Effector memory CD4-positive, alpha-beta T cell (primary cell): ENCODE measurements at places on chromosomes 6 and 20.

DNA sequence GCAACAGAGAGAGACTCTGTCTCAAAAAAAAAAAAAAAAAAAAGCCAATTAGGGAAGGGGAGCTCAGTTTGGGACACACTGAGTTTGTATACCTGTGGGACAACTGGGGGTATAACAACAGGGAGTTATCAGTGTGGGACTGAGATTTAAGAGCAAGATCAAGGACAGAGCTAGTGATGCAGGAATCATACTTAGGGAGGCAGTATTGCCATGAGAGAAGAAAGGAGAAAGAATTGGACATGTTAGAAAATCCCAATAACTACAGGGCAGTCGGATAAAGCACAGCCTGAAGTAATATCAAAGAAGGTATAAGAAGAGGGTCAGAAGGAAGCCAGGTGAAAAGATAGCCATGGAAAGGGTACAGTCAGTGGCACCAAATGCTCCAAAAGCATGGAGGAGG is 121.2 kb downstream of the PTPRT start:
- H3K4me3 ChIP-seq = no peak overlapping the region
- no peak for DNase-seq
- H3K27ac ChIP-seq = no peak overlapping the region
- H3K36me3 ChIP-seq = no peaks in the 10 kb centered on the region

DNA sequence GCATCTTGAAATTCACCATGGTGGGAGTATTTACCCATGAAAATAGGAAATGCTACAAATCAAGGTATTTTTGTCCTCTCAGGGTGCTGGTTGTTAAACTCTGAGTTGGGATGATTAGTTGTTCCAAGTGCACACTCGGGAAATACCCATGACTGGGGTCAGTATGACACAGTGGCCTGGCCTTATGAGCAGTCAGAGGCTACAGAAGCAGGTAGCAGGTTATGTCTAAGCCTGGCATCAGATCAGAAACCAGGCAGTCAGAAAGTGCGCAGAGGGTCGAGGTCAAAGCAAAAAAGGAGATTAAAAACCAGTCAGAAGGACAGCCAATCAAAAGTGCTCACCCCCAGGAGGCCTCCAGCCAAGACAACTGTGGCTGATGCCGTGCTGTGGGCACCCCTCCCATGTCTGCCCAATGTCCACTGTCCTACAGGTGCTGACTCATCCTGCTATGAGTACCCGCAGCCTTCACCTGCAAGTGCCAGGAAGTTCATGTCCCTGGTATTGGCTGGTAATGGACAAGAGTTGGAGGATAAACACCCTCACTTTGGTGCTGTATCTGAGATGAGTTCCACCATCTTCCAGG is 117.4 kb upstream of the SLC24A3 start:
- no peaks in the 10 kb centered on the region for H3K27me3 ChIP-seq
- no peak overlapping the region for H3K27ac ChIP-seq
- no peaks in the 10 kb centered on the region for H3K4me1 ChIP-seq
- H3K36me3 ChIP-seq = no peaks in the 10 kb centered on the region

GRCh38 chr20:53929974-53930650 is 140.3 kb downstream of the BCAS1 start:
- no peak overlapping the region for H3K27ac ChIP-seq
- no peaks in the 10 kb centered on the region for H3K27me3 ChIP-seq
- no peak overlapping the region for H3K4me3 ChIP-seq
- H3K36me3 ChIP-seq = no peaks in the 10 kb centered on the region

DNA sequence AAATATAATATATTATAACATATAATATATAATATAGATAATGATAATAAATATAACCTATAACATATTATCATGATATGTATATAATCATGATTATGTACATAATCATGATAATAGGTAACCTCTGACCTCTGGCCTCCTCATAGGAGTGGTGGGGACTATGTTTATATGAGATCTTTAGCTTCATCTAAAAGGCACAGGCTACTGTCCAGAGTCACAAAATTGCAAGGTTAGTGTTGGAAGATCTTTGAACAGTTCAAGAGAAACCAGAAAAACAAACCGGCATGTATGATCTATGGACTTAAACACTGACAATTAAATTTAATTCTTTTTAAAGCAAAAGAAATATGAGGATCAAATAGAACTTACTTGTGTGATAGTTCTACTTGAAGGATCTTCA is 55.7 kb upstream of the TINAG start:
- no peak overlapping the region for H3K4me3 ChIP-seq
- no peaks in the 10 kb centered on the region for H3K4me1 ChIP-seq
- DNase-seq = no peak
- no peak overlapping the region for H3K27ac ChIP-seq
- H3K36me3 ChIP-seq = no peaks in the 10 kb centered on the region

- no peak for DNase-seq
- no peaks in the 10 kb centered on the region for H3K27me3 ChIP-seq
- H3K4me1 ChIP-seq = peaks cover 12% of the 10 kb centered on the region
- H3K36me3 ChIP-seq = no peaks in the 10 kb centered on the region
Measured at GRCh38 chr6:158516098-158516497, 43.8 kb upstream of the TMEM181 start.

DNA sequence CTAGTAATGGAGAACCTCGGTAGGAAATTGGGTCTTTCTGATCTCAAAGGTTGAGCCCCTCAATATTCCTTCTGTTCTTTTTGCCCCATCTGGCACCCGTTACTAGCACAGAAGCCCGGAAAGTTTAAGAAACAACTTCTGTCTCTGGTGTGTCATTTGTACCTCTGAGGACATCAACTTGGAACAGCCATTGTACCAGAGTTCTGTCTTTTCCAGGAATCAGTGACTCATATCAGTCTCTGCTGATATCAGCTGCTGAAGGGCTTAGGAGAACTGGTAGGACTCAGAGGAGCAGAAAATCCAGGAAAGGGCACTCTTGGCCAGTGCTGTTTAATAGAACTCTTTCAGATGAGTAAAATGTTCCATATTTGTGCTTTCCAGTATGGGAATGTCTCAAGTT is 78.3 kb upstream of the CHD6 start:
- no peaks in the 10 kb centered on the region for H3K27me3 ChIP-seq
- no peak for DNase-seq
- no peak overlapping the region for H3K4me3 ChIP-seq
- H3K27ac ChIP-seq = no peak overlapping the region
- peaks cover 3% of the 10 kb centered on the region for H3K4me1 ChIP-seq
- H3K36me3 ChIP-seq = no peaks in the 10 kb centered on the region

DNA sequence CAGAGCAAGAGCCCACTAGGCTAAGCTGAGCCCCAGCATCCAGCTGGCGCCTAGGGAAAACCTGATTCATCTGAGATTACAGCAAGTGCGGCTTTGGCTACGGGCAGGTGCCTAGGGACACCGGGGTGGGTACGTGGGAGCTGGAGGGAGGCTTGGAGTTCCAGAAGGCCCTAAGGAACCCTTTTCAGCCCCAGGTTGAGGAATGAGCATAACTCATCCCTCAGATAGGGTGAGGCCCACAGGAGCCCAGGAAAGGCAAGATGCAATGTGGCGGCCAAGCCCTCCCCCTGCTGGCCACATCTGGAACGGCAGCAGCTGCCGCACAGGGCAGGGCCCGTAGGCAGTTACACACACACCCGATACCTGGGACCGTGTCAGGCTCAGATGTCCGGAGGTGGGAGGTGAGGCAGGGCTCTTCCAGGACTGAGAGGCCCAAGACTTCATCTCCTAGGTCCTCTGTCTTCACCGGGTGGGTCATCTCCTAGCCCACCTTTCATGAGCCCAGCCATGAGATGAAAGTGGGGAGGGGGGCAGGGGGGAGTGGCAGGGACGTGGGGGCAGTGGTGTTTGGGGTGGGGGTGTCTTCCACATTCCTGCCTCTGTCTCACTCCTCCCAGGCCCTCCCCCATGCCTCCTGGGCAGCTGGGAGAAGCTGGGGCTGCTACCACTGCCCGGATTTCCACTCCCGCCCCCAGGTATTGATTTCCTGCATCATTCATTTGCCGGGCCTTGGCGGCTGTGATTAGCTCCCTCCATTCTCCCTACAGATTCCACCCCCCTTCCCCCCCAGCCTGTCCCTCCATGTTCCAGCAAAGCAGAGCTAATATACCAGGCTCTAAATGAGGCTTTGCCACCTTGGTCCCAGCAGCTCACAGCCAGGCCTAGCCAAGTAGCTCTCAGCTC is 5.5 kb downstream of the MDGA1 start:
- H3K27me3 ChIP-seq = no peaks in the 10 kb centered on the region
- DNase-seq = peak; percentile 59
- H3K4me1 ChIP-seq = peaks cover 10% of the 10 kb centered on the region
- H3K4me3 ChIP-seq = no peak overlapping the region
- no peaks in the 10 kb centered on the region for H3K36me3 ChIP-seq
- no peak overlapping the region for H3K27ac ChIP-seq

DNA sequence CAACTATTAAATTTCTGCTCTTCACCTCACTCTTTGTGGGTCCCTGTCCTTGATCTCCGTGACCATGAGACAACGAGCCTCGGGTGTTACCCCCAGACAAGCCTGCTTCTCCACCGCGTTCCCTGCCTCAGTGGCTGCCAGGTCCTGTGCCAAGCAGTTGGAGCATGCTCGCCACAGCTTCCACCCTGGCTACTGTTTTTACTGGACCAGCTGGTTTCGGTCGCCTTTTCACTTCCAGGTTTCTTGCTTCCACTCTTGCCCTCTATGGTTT is 5.6 kb downstream of the TP53RK start:
- no peaks in the 10 kb centered on the region for H3K27me3 ChIP-seq
- DNase-seq = no peak
- H3K36me3 ChIP-seq = no peaks in the 10 kb centered on the region
- peaks cover 20% of the 10 kb centered on the region for H3K4me1 ChIP-seq
- H3K27ac ChIP-seq = no peak overlapping the region

DNA sequence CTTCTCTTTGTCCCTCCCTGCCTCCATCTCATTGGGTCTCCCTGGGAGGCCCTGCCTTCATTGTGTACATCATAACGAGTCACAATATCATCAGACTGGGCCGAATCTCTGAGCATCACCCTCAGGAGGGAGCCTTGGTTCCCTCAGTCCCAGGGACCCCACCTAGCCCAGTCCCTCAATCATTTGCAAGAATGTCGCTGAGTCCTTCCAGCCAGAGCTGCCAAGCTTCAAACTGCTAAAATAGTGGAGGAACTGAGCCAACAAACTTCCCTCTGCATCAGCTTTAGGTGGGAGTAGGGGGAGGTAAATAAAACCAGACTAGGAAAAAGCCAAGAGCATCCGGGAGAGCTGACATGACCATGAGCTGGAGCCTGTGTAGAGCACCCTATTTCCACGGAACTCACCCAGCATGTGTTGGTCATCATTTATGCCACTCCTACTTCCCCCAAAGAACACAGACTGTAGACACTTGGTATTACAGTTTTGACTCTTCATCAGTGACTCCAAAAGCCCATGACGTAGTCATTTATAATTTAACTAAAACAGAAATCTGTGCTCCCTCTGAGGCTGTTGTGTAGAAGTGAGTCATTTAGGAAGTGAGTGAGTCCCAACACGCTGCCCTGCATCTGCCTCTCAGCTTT is 28.8 kb upstream of the IL17A start:
- no peaks in the 10 kb centered on the region for H3K4me1 ChIP-seq
- H3K36me3 ChIP-seq = no peaks in the 10 kb centered on the region
- H3K4me3 ChIP-seq = no peak overlapping the region
- no peaks in the 10 kb centered on the region for H3K27me3 ChIP-seq
- DNase-seq = no peak
- no peak overlapping the region for H3K27ac ChIP-seq

DNA sequence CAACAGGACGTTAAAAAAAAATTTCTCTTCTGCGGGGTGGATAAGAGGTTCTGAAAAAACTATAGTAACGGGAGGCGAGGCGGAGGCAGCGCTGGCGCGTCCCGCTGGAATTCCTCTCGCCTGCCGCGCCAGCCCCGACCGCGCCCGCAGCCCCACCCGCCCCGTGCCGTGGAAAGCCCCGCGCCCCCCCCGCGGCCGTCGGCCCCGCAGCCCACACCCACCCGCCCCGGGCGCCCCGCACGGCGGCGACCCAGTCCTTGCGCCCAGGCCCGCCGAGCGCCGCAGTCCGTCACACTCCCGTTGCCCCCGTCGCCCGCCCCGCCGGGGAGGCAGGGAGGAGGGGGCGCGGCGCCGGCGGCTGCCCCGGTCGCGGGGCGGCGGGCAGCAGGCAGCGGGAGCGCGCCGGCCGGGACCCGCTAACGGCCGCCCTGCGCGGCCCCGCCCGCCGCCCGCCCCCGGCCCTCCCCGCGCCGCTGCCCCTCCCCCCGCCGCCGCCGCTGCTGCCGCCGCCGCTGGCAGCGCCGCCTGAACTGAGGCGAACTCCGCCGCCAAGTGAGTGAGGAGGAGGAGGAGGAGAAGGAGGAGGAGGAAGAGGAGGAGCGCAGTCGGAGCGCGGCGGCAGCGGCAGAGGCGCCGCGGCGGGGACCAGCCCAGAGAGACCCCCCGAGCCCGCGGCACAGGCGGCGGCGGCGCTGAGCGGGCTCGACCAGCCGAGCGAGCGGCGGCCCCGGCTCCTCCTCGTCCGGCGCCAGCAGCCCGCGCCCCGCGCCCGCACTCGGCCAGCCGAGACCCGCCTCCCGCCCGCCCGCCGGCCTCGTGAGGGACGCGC is at the start of gene QKI:
Gene QKI (plus strand): TSS at position 602 of the 829 bp plus-strand sequence. CDS start 476 bp downstream, outside the sequence.
- H3K4me3 ChIP-seq = peak within 1 kb of the TSS; percentile 75
- peak within 1 kb of the TSS; percentile 93 for H3K27ac ChIP-seq
- H3K4me1 ChIP-seq = peaks cover 3% of the 10 kb centered on the region
- H3K27me3 ChIP-seq = no peaks in the 10 kb centered on the region

GRCh38 chr20:60052322-60052721 is 94.1 kb downstream of the CDH26 start:
- no peaks in the 10 kb centered on the region for H3K36me3 ChIP-seq
- H3K27me3 ChIP-seq = no peaks in the 10 kb centered on the region

GRCh38 chr20:34871966-34872621 is 562 bp downstream of the GGT7 start:
- H3K27ac ChIP-seq = peak overlapping the region; percentile 31
- H3K27me3 ChIP-seq = no peaks in the 10 kb centered on the region
- peaks cover 21% of the 10 kb centered on the region for H3K4me1 ChIP-seq
- H3K4me3 ChIP-seq = peak overlapping the region; percentile 58
- DNase-seq = no peak

DNA sequence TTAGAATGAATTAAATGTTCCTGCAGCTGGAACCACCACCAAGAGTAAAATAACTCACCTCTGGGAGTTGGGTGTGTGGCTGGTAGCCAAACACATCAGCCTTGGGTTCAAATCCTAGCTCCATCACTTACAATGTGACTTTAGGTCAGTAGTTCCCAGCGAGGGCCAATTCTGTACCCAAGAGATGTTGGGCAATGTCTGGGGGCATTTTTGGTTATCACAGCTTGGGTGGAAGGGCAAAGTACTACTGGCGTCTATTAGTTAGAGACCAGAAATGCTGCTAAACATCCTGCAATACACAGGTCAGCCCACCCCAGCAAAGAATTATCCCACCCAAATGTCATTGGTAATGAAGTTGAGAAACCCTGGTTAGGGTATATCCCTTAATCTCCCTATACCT is 48.8 kb downstream of the SLC13A3 start:
- no peak for DNase-seq
- H3K36me3 ChIP-seq = no peaks in the 10 kb centered on the region
- no peaks in the 10 kb centered on the region for H3K4me1 ChIP-seq
- no peaks in the 10 kb centered on the region for H3K27me3 ChIP-seq
